ENCODE measurements at places on chromosomes 6 and 20. TPM values are rescaled to one million over a fixed set of nuclear protein-coding genes. Genes with fewer than 3 reads are reported as not detected.

CCN6 gene
- 3.0 TPM for total RNA-seq

GRCh38 chr20:10385850-10386544 lies 48.0 kb downstream of the MKKS start:
- H3K27ac ChIP-seq, result no peak overlapping the region
- DNase-seq, result no peak
- H3K4me1 ChIP-seq, result no peaks in the 10 kb centered on the region
- no peak overlapping the region for H3K4me3 ChIP-seq
- H3K27me3 ChIP-seq, result no peaks in the 10 kb centered on the region

- no peak overlapping the region for H3K4me3 ChIP-seq
- no peak for DNase-seq
- no peaks in the 10 kb centered on the region for H3K36me3 ChIP-seq
- no peaks in the 10 kb centered on the region for H3K27me3 ChIP-seq
- H3K4me1 ChIP-seq, result no peaks in the 10 kb centered on the region
- no peak overlapping the region for H3K27ac ChIP-seq
Observed at GRCh38 chr6:5095236-5095635, 10.1 kb downstream of the PPP1R3G start.

- H3K4me1 ChIP-seq, result no peaks in the 10 kb centered on the region
- no peaks in the 10 kb centered on the region for H3K36me3 ChIP-seq
- DNase-seq, result no peak
- H3K4me3 ChIP-seq, result no peak overlapping the region
- H3K27me3 ChIP-seq, result no peaks in the 10 kb centered on the region
Observed at GRCh38 chr6:163892824-163893561, 478.5 kb downstream of the QKI start.

CFB gene
- total RNA-seq, result 5.6 TPM

DNA sequence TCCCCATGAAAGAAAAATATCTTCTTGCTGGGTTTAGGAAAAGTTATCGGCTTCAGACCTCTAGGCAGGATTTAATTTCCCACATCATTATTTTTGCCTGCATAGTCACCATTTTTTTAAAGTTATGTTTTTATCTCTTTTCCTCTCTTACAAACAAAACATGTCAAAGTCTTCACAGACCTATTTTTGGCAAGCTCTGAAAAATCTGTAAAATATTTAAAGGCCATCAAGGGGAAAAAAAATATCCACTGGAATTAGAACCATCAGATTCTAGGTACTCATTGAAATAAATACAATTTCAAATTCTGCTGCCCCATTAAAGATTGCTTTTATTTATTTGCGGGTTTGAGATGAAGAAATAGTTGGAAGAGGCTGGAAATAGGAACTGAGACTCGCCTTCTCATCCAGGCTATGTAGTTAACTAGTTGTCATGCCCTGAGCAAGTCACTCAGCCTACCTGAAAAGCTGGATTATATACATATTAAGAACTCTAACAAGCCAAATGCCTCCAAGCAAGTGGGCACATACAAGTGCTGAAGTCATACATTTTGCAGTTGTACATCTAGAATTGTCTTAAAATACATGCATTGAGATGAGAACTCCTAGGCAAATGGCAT lies 101.7 kb upstream of the SASH1 start:
- DNase-seq, result no peak
- H3K4me3 ChIP-seq, result no peak overlapping the region
- no peak overlapping the region for H3K27ac ChIP-seq
- H3K36me3 ChIP-seq, result no peaks in the 10 kb centered on the region
- H3K27me3 ChIP-seq, result no peaks in the 10 kb centered on the region
- no peaks in the 10 kb centered on the region for H3K4me1 ChIP-seq

STX7 gene
- 40.6 TPM for total RNA-seq

FGD2 gene
- total RNA-seq, result 0.10 TPM

PAK5 gene
- total RNA-seq, result not detected

SIRPD gene
- not detected for total RNA-seq

DNA sequence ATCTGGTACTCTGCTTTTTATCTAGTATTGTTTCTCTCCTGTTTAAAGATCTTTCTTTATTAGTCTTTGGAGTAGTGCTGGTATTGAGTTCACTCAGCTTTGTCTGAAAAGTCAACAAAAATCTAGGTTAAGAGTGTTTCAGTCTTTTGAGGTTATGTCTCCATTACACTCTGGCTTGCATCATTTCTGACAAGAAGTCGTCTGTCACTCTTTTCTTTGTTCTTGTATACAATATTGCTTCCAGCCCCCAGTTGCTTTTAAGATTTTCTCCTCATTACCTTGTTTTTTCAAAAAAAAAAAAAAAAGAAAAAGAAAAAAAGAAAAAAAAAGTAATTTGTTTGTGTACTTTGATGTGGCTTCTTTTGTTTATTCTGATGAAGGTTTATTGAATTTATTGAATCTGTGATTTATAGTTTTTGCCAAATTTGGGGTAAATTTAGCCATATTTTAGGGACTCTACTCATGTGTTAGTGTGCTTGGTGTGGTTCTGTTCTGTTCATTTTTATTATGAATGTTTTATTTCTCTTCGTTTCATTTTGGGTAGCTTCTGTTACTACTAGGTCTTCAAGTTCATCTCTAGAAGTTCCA lies 408.9 kb downstream of the CDKAL1 start:
- H3K36me3 ChIP-seq, result no peaks in the 10 kb centered on the region
- no peak for DNase-seq
- H3K27me3 ChIP-seq, result no peaks in the 10 kb centered on the region

DNA sequence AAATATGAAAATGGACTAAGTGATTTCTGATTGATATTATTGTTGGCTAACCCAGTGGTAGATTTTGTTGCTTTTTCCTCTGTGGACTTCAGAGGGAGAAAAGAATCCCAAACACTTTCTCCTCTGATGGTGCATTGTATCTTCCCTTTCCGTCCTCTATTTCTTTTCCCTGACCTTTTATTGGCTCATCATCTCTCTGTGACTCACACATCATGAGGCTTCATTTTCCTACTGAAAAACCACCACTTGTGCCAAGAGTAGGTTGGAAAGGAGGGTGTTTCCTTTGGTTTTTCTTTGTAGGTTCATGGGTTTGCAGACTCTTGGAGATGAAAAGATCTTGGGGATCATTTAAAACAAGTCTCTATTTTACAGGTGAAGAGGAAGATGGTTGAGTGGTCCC lies 311.7 kb upstream of the JAG1 start:
- no peak for DNase-seq
- no peaks in the 10 kb centered on the region for H3K36me3 ChIP-seq
- no peak overlapping the region for H3K27ac ChIP-seq
- H3K4me3 ChIP-seq, result no peak overlapping the region
- H3K27me3 ChIP-seq, result no peaks in the 10 kb centered on the region

DNA sequence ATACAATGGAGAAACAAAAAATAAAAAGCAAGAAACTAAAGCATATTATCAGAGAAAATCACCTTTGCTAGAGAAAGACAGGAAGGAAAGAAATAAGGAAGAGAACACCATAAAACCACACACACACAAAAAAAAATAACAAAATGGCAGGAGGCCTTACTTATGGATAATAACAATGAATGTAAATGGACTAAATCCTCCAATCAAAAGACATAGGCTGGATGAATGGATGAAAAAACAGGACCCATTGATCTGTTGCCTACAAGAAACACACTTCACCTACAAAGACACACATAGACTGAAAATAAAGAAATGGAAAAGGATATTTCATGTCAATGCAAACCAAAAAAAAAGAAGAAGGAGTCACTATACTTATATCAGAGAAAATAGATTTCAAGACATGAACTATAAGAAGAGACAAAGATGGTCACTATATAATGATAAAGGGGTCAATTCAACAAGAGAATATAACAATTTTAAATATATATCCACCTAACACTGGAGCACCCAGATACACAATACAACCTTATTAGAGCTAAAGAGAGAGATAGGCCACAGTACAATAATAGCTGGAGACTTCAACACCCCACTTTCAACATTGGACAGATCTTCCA lies 693.6 kb downstream of the HACE1 start:
- H3K4me1 ChIP-seq, result no peaks in the 10 kb centered on the region
- DNase-seq, result no peak
- H3K36me3 ChIP-seq, result no peaks in the 10 kb centered on the region

DNA sequence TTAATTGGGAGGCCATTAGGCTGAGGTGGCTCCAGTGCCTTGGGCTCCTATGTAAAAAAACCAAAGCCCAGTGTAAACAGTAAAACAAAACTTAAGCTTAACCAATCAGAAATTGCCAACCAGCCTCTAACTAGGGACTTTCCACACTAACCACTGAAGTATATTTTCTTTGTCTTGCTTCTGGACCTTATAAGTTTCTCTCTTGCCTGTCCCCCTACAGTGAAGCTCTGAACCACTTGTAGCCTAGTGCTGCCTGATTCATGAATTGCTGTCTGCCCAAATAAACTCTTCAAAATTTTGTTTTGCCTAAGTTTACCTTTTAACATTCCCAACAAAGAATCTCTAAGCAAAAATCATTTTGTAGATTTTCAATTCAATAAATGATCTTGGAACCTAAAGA lies 28.2 kb downstream of the POPDC3 start:
- DNase-seq, result no peak
- no peaks in the 10 kb centered on the region for H3K27me3 ChIP-seq
- no peaks in the 10 kb centered on the region for H3K4me1 ChIP-seq
- no peaks in the 10 kb centered on the region for H3K36me3 ChIP-seq

DNA sequence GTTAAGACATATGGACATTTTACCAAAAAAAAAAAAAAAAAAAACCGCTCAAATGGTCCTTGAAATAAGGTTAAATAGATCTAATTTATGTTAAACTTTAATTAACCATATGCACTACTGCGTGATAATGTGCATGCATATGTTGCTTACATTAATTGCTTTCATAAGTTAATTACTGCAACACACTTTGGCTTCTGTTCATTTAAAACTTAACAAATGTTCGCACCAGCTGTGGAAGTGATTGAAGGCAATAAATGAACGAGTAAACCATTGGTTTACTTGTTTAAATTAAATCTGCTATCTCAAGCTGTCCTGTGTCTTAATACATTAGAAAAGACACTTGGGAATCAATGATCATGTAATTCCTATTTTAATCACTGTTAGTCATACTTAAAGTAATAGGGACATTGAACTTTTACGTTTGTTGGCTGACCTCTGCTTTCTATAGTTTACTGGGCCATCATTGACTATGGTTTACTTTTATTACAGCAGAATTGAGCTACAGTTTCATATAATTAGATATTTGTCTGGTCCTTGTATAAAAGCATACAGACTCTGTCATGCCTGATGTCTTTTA lies 294.7 kb downstream of the KHDC1L start:
- no peaks in the 10 kb centered on the region for H3K36me3 ChIP-seq
- no peaks in the 10 kb centered on the region for H3K27me3 ChIP-seq
- no peaks in the 10 kb centered on the region for H3K4me1 ChIP-seq
- no peak overlapping the region for H3K27ac ChIP-seq

- no peaks in the 10 kb centered on the region for H3K36me3 ChIP-seq
- H3K27me3 ChIP-seq, result no peaks in the 10 kb centered on the region
- peak; percentile 7 for DNase-seq
- no peaks in the 10 kb centered on the region for H3K4me1 ChIP-seq
Observed at GRCh38 chr20:25739615-25740320, 43.1 kb upstream of the ZNF337 start.

HLA-DRA gene
- total RNA-seq, result 1.7 TPM

DNA sequence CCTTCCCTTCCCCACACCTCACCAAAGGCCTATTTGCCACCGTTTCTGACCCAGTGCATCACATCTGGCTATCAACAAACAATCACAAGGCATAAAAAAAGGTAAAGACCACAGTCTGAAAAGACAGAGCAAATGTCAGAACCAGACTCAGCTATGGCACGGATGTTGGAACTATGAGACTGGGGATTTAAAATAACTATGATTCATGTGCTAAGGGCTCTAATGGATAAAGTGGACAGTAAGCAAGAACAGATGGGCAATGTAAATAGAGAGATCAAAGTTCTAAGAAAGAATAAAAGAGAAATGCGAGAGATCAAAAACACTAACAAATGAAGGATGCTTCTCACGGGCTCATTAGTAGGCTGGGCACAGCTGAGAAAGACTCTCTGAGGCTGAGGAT lies 99.5 kb downstream of the LAMP5 start:
- DNase-seq, result no peak
- no peaks in the 10 kb centered on the region for H3K36me3 ChIP-seq
- H3K4me3 ChIP-seq, result no peak overlapping the region
- H3K27ac ChIP-seq, result no peak overlapping the region
- 0 out of 2 replicates have a peak, but pooled peaks cover 2% of the 10 kb centered on the region for H3K4me1 ChIP-seq
- no peaks in the 10 kb centered on the region for H3K27me3 ChIP-seq

DNA sequence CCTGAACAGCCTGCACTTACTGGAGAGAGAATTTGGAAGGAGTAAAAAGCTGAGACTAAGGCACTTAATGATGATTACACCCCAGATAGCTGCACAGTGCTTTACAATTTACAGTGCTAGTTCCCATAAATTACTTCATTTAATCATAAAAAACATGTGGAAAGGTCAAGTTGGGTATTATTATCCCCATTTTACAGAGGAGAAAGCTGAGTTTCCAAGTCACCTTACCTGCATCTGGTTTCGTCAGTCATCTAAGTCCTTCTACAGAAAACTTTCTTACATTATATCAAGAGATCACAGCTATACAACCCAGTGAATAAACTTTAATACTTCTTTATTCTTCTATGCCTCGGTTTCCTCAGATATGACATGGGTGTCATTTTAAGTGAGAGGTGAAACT lies 3.3 kb downstream of the PTPRK start:
- no peaks in the 10 kb centered on the region for H3K27me3 ChIP-seq
- peaks cover 58% of the 10 kb centered on the region for H3K4me1 ChIP-seq
- no peak for DNase-seq

DNA sequence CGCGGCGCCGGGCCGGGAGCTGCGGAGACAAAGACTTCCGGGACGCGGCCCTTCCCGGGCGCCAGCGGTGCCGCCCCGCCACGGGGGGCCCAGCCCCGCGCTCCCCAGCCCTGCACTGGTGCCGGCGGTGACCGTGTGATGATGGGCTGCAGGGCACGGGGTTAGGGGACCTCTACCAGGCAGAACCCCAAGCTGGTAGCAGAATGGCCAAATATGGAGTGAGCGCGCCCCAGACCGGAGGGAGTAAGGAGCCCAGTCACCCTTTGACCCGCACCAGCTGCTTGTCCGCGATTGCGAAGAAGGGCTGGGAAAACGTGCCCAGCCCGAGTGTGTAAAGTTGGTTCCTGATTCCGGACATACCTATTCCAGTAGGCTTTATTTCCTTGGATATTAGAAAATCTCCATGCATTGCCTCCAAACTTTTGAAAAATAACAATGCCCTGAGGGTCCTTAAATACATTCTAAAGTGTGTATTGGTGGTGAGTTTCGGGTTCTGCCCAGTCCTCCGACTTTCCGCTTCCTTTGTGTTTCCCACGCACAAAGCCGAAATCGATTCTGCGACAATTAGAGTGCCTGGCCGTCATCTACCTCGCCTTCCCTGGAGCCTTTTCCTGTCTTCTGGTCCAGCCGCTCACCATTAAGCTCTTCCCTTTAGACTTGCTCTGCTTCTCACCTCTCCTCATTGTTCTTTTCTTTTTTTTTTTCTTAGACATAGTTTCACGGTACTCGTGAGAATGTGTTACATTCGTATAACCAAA lies 1.1 kb downstream of the ABRACL start:
- no peak overlapping the region for H3K27ac ChIP-seq
- peak overlapping the region; percentile 82 for H3K4me3 ChIP-seq
- no peak for DNase-seq
- H3K4me1 ChIP-seq, result peaks cover 9% of the 10 kb centered on the region
